Thoracic aorta (tissue), 2 donors: ENCODE measurements at places on chromosomes 2 and 18.
A peak's percentile ranks its signal among the peaks of the same experiment; 100 is the strongest.

DNA sequence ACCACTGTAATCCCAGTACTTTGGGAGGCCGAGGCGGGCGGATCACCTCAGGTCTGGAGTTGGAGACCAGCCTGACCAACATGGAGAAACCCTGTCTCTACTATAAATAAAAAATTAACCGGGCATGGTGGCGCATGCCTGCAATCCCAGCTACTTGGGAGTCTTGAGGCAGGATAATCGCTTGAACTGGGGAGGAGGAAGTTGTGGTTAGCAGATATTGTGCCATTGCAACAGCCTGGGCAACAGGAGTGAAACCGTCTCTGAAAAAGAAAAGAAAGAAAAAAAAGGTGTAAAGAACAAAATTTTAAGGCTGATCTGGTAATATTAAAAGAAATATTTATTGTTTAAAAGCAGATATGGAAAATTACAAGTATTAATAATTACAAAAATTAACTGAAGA is 29.7 kb downstream of the ZNF804A start:
- H3K4me1 ChIP-seq = no peaks in the 10 kb centered on the region
- DNase-seq = no peak
- no peaks in the 10 kb centered on the region for H3K36me3 ChIP-seq
- H3K27me3 ChIP-seq = no peaks in the 10 kb centered on the region
- H3K27ac ChIP-seq = no peak overlapping the region
- no peak overlapping the region for H3K4me3 ChIP-seq

GRCh38 chr18:47501946-47502345 is 250.5 kb upstream of the SKOR2 start:
- H3K27me3 ChIP-seq = no peaks in the 10 kb centered on the region
- no peak overlapping the region for H3K27ac ChIP-seq
- no peak for DNase-seq
- H3K4me1 ChIP-seq = no peaks in the 10 kb centered on the region
- H3K4me3 ChIP-seq = no peak overlapping the region
- no peaks in the 10 kb centered on the region for H3K36me3 ChIP-seq

- H3K27ac ChIP-seq = no peak overlapping the region
- no peaks in the 10 kb centered on the region for H3K4me1 ChIP-seq
- no peaks in the 10 kb centered on the region for H3K36me3 ChIP-seq
- DNase-seq = no peak
Observed at GRCh38 chr2:83071352-83071751, 1387.7 kb downstream of the SUCLG1 start.

DNA sequence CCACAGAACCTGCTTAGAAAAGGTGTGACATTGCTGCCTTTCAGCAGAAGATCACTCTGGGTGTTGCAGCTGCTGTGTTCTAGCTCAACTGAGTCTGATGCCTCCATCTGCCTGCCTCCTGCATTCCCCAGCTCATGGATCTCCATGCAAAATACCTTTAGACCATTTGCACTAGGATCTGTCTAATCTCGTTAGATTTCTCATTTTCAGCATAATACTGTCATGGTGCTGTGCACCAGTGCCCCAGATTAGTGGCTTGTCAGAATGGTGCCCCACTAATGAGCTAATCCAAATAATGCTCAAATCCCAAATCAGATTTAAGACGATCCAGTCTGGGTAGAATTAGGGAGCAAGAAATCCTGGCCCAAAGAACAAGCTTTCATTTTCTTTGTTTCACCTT is 284.4 kb upstream of the PARD3B start:
- peaks cover 22% of the 10 kb centered on the region for H3K4me1 ChIP-seq
- no peaks in the 10 kb centered on the region for H3K36me3 ChIP-seq
- H3K4me3 ChIP-seq = no peak overlapping the region
- H3K27me3 ChIP-seq = no peaks in the 10 kb centered on the region

GRCh38 chr2:144372410-144373080 is 147.4 kb downstream of the ZEB2 start:
- H3K36me3 ChIP-seq = no peaks in the 10 kb centered on the region
- no peaks in the 10 kb centered on the region for H3K27me3 ChIP-seq
- no peaks in the 10 kb centered on the region for H3K4me1 ChIP-seq
- DNase-seq = no peak
- no peak overlapping the region for H3K27ac ChIP-seq
- no peak overlapping the region for H3K4me3 ChIP-seq

GRCh38 chr2:234198976-234199375 is 148.5 kb downstream of the SPP2 start:
- no peaks in the 10 kb centered on the region for H3K27me3 ChIP-seq
- no peak for DNase-seq
- no peak overlapping the region for H3K4me3 ChIP-seq
- peaks cover 5% of the 10 kb centered on the region for H3K4me1 ChIP-seq

DNA sequence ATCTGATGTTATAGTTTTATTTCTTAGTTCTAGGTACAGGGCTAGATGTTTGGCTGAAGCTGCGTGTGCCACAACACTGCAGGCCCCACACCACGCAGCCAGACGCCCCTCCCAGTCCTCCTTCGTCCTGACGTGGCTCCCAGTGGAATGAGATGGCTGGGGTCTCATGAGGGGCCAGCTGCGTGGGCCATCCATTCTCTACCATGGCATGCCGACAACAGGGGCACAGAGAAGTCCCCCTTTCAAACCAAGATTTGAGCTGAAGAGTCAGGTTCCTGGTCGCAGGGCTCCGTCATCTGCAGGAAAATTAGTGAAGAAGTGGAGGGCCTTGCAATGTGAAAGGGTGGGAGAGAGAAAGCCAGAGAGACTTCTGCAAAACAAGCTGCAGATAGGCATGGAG is 64.5 kb downstream of the PARD6G start:
- H3K4me1 ChIP-seq = no peaks in the 10 kb centered on the region
- no peak for DNase-seq
- no peaks in the 10 kb centered on the region for H3K27me3 ChIP-seq
- no peaks in the 10 kb centered on the region for H3K36me3 ChIP-seq

DNA sequence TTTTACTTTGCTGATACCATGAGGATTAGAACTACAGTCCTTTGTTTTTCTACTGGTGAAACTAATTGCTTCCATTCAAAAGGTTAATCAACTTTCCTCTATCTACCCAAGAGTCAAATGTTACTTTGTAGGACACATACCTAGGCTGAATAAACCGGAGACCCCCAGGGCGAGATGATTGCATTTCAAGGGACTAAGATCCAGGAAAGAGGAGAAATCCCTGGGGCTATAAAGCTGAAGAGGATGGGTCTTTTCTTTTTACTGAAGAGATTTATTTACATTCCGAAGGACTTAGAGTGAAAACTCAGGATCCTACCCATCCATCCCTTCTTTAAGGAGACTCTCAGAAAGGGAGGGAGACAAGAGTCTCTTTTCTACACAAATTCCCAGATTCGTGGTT is 331.9 kb downstream of the CDH19 start:
- DNase-seq = no peak
- H3K27me3 ChIP-seq = no peaks in the 10 kb centered on the region

DNA sequence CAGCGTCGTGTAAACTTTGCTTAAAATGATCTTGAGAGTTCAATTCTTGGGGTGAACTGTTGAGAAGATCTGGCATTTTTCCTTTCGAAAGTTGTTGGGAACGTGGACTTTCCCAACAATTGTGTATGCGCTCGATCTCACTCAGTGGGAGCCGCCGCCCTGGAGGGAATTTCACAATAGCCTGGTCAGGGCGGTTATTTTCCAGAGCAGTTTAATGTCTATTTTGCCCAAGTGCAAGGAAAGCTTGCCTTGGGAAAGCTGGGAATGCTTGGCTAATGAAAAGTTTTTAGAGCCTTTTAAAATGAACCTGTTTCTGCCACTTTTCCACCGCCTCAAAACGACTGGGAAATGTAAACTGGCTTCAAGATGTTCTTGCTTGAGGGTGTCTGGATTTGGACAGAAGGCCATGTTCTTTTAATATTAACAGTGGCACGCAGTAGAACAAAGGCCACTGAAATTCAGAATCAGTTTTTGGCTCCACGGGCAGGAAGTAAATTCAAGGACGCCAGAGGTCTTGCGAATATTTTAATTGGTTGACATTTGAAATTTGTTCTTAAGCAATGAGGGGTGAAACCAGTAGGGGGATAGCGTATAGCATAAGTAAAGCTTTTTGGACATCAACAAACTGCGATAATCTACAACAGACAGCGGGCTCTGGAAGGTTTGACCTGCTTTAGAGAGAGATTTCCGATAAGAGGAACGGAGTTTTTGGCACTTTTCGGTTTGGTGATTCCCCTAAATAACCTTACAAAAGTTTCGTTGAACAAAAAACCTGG is 1.2 kb downstream of the CFLAR start:
- peaks cover 22% of the 10 kb centered on the region for H3K4me1 ChIP-seq
- no peaks in the 10 kb centered on the region for H3K36me3 ChIP-seq
- DNase-seq = no peak
- H3K27ac ChIP-seq = peak overlapping the region; percentile 99
- H3K4me3 ChIP-seq = peak overlapping the region; percentile 97

GRCh38 chr18:71252351-71252865 is 963.6 kb downstream of the SOCS6 start:
- H3K4me1 ChIP-seq = no peaks in the 10 kb centered on the region
- H3K4me3 ChIP-seq = no peak overlapping the region
- no peaks in the 10 kb centered on the region for H3K27me3 ChIP-seq

- DNase-seq = no peak
- H3K36me3 ChIP-seq = no peaks in the 10 kb centered on the region
- H3K4me3 ChIP-seq = no peak overlapping the region
- no peak overlapping the region for H3K27ac ChIP-seq
Observed at GRCh38 chr2:25698752-25699151, 25.4 kb upstream of the DTNB start.

GRCh38 chr2:241218131-241219029 is 29.9 kb downstream of the ANO7 start:
- H3K27me3 ChIP-seq = no peaks in the 10 kb centered on the region
- H3K4me1 ChIP-seq = peaks cover 10% of the 10 kb centered on the region
- H3K27ac ChIP-seq = no peak overlapping the region
- H3K36me3 ChIP-seq = no peaks in the 10 kb centered on the region
- H3K4me3 ChIP-seq = peak overlapping the region; percentile 78
- DNase-seq = no peak

GRCh38 chr2:49271060-49271606 is 116.8 kb upstream of the FSHR start:
- H3K27me3 ChIP-seq = no peaks in the 10 kb centered on the region
- H3K4me1 ChIP-seq = no peaks in the 10 kb centered on the region
- no peak overlapping the region for H3K4me3 ChIP-seq
- DNase-seq = no peak

GRCh38 chr18:3626929-3627458 is 177.0 kb downstream of the TGIF1 start:
- H3K4me1 ChIP-seq = peaks cover 38% of the 10 kb centered on the region
- H3K36me3 ChIP-seq = no peaks in the 10 kb centered on the region
- H3K27ac ChIP-seq = no peak overlapping the region
- no peaks in the 10 kb centered on the region for H3K27me3 ChIP-seq
- H3K4me3 ChIP-seq = no peak overlapping the region

GRCh38 chr2:624096-624495 is 53.1 kb downstream of the TMEM18 start:
- DNase-seq = no peak
- H3K27ac ChIP-seq = no peak overlapping the region
- no peaks in the 10 kb centered on the region for H3K4me1 ChIP-seq

- no peak overlapping the region for H3K4me3 ChIP-seq
- no peaks in the 10 kb centered on the region for H3K27me3 ChIP-seq
- no peak overlapping the region for H3K27ac ChIP-seq
- no peaks in the 10 kb centered on the region for H3K4me1 ChIP-seq
- no peaks in the 10 kb centered on the region for H3K36me3 ChIP-seq
Observed at GRCh38 chr2:195356920-195357440, 300.0 kb upstream of the SLC39A10 start.

- no peak for DNase-seq
- H3K4me3 ChIP-seq = no peak overlapping the region
- no peaks in the 10 kb centered on the region for H3K27me3 ChIP-seq
Observed at GRCh38 chr2:240239325-240239724, 98.9 kb upstream of the OTOS start.

- no peaks in the 10 kb centered on the region for H3K36me3 ChIP-seq
- H3K27me3 ChIP-seq = no peaks in the 10 kb centered on the region
- no peak overlapping the region for H3K4me3 ChIP-seq
Observed at GRCh38 chr2:188607501-188607900, 315.8 kb downstream of the GULP1 start.

DNA sequence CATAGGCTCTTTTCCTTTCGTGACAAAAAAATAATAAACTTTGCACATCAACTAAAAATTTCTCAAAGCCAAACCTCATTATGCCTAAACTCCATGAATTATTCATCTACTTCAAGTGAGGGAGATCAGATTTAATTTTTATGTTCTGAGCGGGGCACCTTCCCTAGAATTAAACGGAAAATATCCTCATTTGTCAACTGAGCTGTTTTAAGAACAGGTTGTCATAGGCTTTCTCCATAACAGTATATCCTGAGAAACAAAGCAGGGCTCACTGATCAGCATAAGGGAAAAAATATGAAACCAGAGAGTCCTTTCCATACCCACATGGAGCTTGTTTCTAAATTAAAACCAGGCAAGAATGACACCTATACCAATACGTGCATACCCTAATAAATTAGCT is 131.5 kb upstream of the CHAC2 start:
- H3K4me1 ChIP-seq = peaks cover 5% of the 10 kb centered on the region
- H3K36me3 ChIP-seq = no peaks in the 10 kb centered on the region
- no peak overlapping the region for H3K27ac ChIP-seq
- H3K4me3 ChIP-seq = no peak overlapping the region
- no peaks in the 10 kb centered on the region for H3K27me3 ChIP-seq
- no peak for DNase-seq

DNA sequence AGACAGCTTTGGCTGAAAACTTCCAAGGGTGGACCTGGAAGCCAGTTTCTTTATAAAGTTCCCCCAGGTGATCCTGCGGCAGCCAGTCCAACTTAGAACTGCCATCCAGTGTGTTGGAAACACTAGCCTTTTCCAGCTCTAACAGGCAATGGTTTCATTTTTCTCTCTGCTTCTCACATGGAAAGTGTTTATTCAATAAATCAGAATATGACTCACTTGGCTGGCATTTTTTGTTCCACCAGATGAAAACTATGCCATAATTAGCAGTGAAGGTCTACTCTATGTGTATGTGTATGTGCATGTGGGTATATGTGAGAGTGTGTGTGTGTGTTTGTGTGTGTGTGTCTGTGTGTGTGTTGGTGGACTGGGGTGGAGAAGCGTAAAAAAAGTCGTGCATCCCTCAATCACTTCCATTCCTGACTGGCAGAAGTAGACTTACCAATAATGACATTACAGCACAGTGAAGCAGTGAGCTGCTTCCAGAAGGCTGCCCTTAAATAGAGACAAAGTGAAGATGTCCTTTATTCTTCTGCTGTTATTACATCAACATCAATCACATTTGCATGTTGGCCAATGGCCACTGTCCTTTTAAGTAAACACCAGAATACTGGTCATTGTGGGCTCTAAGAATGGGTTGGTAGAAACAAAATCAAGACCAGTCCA is 90.9 kb upstream of the SETBP1 start:
- no peak for DNase-seq
- H3K36me3 ChIP-seq = no peaks in the 10 kb centered on the region
- H3K4me1 ChIP-seq = peaks cover 45% of the 10 kb centered on the region
- peak overlapping the region; percentile 89 for H3K27ac ChIP-seq
- peak overlapping the region; percentile 57 for H3K4me3 ChIP-seq

GRCh38 chr2:148926981-148927401 is 52.0 kb downstream of the KIF5C start:
- no peaks in the 10 kb centered on the region for H3K36me3 ChIP-seq
- DNase-seq = no peak
- H3K27me3 ChIP-seq = no peaks in the 10 kb centered on the region
- no peak overlapping the region for H3K27ac ChIP-seq
